ENCODE measurements at places on chromosomes 11 and 22. TPM values are rescaled to one million over a fixed set of nuclear protein-coding genes. Genes with fewer than 3 reads are reported as not detected.
A peak's percentile ranks its signal among the peaks of the same experiment; 100 is the strongest.

Gene MRGPRE
- 1.7 TPM for total RNA-seq

Gene CALCA
- 6.0 TPM for total RNA-seq

Gene CRACR2B
- total RNA-seq = 18.3 TPM

DNA sequence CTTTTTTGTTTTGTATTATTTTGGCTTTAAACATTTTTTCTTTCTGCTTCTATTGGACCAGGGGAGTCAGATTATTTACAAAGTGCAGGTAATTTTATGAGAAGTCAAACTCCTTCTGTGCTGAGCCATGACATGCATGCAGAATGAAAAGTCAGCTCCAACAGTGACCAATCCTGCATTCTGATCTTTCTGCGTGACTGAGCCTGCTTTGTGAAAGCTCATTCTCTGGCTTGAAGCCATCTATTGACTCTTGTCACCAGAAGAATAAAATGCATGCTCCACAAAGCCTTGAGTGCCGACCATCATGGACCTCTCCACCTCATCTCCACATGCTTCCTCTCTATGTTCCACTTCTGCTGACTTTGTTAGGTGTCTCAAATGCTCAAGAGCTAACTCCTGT lies 50.2 kb downstream of the MIAT start:
- peak; percentile 18 for DNase-seq

DNA sequence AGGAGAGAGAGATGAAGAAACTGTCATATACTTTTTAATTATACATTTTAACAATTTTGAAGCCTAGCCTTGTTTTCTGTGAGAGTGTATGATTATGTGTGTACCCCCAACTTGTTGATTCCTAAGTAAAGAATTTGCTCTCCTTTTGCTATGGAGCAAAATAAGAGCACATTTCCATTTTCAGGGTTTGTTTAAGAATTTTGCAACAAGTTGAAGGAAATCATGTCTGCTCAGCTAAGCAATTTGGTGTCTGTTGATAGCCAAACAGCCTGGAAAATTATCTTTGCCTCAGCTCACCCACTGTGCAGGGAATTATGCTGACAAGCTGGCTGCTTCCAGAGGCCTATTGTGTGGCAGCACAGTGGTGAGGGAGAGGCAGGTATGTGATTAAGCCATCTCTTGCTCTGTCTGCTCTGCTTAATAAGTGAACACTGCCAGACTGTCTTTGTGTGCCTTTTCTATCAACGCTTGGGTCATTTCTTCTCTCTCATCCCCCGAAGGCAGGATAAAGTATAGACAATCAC lies 135.1 kb upstream of the TTC12 start:
- no peak for DNase-seq

- DNase-seq = no peak
Observed at GRCh38 chr11:26943636-26944035, 50.3 kb upstream of the FIBIN start.

DNA sequence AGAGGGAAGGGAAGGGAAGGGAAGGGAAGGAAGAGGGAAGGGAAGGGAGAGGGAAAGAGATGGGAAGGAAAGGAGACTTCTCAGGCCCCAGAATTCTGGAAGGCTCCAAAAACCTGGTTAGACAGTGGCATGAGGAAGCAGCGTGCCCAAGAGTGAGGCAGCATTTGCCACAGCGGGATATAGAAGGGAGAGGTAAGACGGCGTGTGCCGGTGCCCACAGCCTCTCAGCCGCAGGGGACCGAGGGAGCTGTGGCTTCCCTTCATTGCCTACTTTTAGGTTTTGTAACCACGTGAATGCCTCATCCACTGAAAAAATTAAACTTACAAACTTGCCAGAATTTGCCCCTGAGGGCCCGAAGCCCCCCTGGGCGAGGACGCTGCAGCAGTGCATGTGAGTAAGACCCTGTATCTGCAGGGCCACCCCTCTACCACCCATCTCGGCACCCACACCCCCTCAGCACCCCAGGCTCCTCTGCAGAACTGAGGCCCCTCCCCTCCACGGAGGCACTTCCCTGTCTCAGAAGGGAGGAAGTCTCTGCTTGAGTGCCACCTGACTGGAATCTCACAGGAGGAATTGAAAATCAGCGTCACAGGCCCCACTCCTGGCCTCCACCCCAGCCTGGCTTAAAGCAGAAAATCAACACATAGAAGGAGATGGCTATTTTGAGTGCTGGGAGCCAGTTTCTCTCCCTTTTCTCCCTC lies 58.1 kb downstream of the LINC01488 start:
- DNase-seq = no peak

GRCh38 chr22:46763051-46763705 lies 728 bp downstream of the TBC1D22A start:
- no peak for DNase-seq

Data from kidney epithelial cell (primary cell).